ENCODE measurements at places on chromosomes 13 and 19.
A peak's percentile ranks its signal among the peaks of the same experiment; 100 is the strongest.

DNA sequence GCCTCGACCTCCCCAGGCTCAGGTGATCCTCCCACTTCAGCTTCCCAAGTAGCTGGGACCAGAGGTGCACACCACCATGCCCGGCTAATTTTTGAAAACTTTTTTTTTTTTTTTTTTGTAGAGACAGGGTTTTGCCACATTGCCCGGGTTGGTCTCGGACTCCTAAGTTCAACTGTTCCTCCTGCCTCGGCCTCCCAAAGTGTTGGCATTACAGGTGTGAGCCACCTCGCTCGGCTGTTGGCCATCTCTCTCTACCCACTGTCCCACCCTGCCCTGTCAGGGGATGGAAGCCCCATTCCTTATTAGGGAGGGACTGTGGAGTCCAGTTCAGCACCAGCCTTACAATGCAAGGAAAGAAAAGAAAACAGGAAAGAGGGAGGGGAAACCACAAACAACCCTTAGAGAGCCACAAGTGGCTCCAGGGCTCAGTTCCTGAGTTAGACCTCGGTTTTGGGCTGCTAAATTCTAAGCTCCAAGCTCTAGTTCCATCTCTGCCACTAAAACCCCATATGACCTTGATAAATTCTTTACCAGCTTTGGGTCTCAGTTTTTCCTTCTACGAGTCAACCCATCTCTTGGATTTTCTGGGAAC lies 31.7 kb downstream of the ACTL9 start:
- DNase-seq = no peak

DNA sequence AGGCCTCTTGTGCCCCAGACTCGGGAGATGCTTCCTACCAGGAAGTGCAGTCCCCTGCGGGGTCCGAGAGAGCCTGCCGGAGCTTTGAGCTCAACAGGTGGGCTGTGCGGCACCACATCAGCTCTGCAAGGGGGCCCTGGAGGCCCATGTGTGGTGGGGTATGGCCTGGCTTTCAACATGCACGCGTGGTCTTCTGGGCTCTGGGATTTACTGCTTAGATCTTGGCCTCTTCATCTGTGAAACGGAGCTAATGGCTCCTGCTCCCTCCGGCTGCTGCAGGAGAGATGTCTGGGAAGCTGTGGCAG lies 18.0 kb downstream of the NDUFB7 start:
- DNase-seq = no peak

DNA sequence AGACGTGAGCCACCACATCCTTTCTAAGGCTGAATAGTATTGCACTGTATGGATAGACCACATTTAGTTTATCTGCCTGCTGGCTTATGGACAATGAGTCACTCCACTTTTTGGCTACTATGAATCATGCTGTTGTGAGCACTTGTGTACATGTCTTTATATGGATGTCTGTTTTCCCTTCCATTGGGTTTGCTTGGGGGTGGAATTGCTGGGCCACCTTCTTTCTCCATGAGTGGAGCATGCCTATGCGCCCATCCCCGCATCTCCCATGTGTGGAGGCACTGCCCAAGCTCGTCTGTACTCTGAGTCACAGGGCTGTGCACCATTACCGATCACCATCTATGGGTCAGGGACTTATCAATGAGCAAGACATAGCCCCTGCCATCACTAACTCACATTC lies 127.2 kb upstream of the GJB6 start:
- DNase-seq = no peak

DNA sequence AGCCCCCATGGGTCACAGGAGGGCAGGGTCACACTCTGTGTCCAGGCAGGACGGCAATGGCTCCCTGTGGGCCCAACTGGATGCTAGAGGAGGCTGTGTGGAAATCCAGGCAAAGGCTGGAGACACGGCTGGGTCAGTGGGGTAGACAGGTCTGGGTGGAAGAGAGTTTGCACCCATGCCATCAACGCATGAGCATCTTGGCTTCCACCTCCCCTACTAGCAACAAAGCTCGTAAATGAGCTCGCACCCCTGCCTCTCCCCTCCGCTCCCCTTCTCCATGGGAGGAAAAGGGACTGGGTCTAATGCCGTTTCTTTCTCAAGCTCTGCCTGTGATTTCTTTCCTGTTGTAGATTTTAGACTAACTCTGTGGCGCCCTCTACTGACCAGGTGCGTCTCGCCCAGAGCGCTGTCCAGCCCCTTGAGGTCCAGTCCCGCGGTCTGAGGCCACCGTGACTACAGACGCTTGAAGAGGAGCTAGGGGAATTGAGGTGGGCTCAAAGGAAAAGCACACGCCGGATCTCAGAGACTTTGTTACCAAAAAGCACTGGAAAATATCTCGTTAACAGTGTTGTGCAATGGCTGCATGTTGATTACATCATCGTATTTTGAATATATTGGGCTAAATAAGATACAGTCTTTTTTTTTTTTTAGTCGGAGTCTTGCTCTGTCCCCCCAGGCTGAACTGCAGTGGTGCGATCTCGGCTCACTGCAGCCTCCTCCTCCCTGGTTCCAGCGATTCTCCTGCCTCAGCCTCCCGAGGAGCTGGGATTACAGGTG lies 50.7 kb upstream of the USP29 start:
- peak; percentile 6 for DNase-seq

GRCh38 chr13:44169018-44169911 lies 204.4 kb upstream of the SERP2 start:
- DNase-seq = no peak

DNA sequence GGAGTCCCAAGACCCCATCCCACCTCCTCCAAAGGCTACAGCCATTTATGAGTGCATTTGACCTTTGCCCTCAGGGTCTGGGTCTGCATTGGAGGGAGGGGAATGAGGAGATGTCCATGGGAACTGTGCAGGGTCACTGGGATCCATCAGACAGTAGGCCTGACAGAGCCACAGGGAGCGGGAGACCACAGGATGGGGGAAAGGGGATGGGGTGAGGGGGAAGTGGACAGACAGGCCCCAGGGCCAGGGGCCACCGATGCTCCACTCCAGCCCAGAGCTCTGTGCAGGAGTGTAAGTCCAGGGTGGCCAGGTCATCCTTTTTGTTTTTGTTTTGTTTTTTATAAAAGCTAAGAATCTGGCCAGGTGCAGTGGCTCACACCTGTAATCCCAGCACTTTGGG lies 82.5 kb downstream of the CHST8 start:
- no peak for DNase-seq

DNA sequence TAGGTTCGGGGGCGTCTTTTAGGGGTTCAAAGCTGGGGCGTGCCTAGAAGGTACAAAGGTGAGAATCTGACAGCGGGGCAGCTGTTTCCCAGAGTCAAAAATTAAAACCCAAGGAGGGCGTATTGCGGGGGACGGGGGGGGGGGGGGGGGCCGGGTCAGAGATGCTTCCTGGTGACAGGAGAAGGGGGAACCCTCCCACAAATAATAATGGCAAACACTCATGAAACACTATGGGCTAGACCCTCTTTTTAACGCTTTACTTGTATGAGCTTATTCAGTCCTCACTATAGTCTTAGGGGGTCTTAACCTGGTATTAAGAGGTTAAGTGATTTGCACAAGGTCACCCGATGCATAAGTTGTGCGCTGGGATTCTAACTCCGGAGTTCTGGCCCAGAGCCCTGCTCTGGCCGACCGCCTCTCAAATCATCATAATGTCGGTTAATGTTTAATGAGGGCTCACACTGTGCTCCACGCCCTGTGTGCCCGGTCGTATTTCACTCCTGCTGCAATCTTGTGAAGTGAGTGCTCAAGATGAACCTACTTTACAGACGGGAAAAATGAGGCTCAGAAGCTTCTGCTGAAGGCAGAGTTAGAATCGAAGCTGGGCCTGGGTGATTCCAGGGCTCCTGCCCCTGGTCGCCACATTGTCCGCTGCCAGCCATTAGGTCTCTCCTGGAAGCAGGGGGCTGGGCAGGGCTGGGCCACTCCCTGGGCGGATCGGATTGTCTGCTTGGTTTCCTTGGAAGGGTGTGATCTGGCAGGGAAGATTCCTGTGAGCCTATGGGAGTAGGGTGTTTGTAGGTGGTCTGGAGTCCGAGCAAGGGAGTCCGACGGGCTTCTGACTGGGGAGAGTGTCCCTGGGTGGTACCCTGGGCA lies 964 bp downstream of the PAK4 start:
- DNase-seq = no peak

- peak; percentile 54 for DNase-seq
Observed at GRCh38 chr19:38850976-38851621, 1.3 kb upstream of the HNRNPL start.

DNA sequence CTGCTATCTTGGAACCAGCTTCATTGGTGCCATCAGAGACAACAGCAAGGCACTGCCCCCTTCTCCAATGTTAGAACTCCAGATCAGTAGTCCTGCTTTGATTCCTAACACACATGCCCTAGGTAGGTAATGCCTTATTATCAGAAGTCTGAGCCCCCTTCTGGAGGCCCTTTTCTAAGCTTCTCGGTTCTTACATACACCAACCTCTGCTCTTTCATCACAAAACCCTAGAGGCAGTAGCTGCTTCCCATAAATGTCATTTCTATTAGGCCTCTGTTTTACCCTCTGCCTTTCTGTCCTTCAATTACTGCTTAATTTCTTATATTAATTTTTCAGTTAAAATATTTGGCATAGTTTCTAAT lies 65.3 kb upstream of the KLHL1 start:
- no peak for DNase-seq

DNA sequence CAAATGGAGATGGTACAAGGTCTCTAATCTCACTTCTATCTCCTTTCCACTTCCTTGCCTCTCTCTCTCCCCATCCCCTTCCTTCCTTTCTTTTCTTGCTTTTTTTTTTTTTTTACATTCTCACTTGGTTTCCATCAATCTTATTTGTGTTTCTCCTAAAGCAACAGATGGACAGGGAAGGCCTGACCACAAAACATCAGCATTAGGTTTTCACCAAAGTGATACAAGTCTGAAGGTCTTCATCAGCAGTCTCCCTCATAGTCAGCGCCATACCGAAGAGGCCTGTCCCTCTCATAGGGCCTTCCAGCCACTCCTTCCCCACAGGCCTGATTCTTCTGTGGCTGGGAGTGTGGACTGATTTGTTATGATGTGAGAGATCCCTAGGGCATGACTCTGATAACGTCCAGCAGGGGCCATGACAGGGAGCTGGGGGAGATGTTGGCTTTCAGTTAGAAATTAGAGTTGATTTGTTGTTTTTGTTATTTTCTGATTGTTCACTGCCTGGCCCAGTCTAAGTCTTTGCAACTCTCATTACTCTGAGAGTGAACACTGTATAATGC lies 158.7 kb downstream of the SLC7A1 start:
- DNase-seq = no peak

Measured in activated CD4-positive, alpha-beta T cell treated with anti-CD3 and anti-CD28 coated beads for 48 hours (primary cell).